T-helper 1 cell (primary cell): ENCODE measurements at places on chromosomes 5 and 9.

GRCh38 chr9:72305102-72305546 is 59.9 kb downstream of the ZFAND5 start:
- DNase-seq: peak; percentile 64

GRCh38 chr5:68182534-68182933 is 33.0 kb upstream of the PIK3R1 start:
- DNase-seq: no peak

DNA sequence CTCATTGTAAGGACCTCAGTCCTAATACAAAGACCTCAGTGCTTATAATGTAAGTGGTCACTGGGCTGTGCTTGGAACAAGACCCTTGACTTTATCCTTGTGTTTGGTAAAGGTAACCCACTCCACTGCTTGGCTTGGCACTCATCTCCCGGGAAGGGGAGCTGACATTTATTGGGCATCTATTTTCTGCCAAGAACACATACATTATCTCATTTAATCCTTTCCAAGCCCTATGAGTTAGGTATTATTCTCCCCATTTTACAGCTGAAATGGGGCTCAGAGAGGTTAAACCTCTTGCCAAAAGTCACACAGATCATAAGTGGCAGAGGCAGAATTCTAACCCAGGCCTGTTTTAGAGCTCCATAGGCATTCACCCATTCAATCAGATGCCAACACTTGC is 32.4 kb downstream of the STC2 start:
- DNase-seq: no peak

GRCh38 chr5:115585265-115585664 is 17.0 kb downstream of the TICAM2 start:
- no peak for DNase-seq

DNA sequence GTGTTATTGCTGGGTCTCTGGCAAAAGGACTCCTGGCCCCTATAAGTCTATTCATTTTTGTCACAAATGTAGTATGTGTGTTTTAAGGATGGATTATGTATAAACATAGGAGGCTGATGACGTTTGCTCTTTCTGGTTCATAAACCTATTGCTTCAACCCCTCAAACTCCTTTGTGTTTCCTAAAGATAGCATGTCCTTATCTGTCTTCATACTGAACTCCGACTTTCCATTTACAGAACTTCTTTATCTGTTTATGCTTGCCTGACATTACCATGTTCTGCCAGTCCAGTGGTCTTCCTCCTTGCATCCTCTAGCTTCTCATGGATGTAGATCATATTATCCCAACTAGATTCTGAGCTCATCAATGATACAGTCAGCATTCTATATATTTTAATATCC is 46.1 kb downstream of the ARHGEF28 start:
- no peak for DNase-seq

- no peak for DNase-seq
These were observed 15.9 kb downstream of the GRHPR start for GRCh38 chr9:37438359-37438758.

- no peak for DNase-seq
These were observed 446.1 kb downstream of the ANXA1 start for GRCh38 chr9:73597771-73598170.
